ENCODE measurements at places on chromosomes 16 and 17.

GRCh38 chr17:70080541-70081347, 5.7 kb downstream of the KCNJ16 start:
- no peak for DNase-seq

- DNase-seq = no peak
These were observed 43.6 kb upstream of the YPEL2 start for GRCh38 chr17:59287891-59288290.

GRCh38 chr16:54928411-54929089, 2.1 kb upstream of the IRX5 start:
- DNase-seq = no peak

DNA sequence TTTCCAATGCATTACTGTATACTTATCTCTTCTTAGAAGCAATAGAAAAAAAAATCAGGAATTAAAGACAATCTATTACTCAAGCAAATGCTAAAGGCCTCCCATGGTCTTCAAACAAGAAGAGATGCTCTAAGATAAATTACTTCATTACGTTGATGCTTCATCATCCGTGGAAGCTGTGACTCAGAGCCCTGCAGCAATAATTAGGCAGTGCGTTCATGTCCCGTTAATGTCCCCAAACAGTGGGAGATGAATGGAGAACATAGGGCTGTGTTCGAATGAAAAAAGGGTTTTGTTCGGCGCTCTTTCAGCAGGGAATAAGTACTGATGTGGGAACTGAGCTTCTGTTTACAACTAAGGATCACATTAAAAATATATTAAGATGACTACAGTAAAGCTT, 15.9 kb upstream of the PDXDC1 start:
- no peak for DNase-seq

DNA sequence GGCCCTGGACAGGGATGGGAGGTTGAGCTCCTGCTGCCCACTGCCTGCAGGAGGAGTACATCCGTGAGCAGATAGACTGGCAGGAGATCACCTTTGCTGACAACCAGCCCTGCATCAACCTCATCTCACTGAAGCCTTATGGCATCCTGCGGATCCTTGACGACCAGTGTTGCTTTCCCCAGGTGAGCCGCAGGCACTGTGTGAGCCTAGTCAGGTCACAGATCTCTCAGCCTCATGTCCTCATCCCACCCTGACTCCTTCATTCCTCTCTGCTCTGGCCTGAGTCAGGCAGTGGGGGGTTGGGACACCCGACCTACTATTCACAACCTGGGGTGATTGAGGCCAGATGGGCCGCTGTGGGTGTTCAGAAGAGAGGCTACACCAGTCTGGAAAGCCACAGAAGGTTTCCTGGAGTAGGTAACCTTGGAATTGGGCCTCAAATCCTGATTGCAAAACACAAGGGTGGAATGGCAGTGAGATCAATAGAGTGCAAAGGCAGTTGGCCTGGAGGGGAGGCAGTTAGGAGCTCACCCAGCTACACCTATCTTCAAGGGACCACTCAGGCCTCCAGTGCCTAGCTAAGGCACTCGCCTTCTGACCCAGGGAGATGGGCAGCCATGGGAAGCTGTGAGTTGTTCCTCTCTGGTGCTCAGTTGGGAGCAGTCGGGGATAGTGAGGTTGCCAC, 29.7 kb downstream of the MYO15A start:
- DNase-seq = no peak

DNA sequence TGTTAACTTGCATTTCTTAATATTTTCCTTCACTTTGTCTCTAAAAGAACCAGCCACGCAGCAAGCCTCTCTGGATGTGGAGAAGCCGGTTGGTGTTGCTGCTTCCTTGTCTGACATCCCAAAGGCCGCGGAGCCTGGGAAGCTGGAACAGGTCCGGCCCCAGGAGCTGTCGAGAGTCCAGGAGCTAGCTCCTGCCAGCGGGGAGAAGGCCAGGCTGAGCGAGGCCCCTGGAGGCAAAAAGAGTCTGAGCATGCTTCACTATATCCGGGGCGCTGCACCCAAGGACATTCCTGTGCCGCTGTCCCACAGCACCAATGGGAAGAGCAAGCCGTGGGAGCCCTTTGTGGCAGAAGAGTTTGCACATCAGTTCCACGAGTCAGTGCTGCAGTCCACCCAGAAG, 22.8 kb downstream of the GINS2 start:
- no peak for DNase-seq

- DNase-seq = no peak
These were observed 8.4 kb downstream of the CBX4 start for GRCh38 chr17:79830763-79831264.

DNA sequence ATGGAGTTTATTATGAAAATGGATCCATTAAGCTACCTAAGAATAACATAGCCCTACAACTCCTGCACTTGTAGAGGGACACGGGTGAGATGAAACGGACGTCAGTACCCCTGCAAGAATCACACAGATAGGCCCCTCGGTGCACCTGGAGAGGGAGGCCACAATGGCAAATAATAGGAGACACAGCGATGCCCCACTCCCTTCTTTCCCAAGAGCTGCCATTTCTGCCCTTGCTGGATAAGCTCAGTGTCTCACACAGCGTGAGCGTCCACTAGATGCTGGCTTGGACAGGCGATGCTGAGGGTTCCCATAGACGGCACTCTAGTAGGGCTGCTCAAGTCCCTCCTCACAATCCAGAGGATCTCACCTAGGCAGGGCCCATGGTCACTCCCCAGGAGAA, 67.8 kb downstream of the ADCY9 start:
- DNase-seq = no peak

DNA sequence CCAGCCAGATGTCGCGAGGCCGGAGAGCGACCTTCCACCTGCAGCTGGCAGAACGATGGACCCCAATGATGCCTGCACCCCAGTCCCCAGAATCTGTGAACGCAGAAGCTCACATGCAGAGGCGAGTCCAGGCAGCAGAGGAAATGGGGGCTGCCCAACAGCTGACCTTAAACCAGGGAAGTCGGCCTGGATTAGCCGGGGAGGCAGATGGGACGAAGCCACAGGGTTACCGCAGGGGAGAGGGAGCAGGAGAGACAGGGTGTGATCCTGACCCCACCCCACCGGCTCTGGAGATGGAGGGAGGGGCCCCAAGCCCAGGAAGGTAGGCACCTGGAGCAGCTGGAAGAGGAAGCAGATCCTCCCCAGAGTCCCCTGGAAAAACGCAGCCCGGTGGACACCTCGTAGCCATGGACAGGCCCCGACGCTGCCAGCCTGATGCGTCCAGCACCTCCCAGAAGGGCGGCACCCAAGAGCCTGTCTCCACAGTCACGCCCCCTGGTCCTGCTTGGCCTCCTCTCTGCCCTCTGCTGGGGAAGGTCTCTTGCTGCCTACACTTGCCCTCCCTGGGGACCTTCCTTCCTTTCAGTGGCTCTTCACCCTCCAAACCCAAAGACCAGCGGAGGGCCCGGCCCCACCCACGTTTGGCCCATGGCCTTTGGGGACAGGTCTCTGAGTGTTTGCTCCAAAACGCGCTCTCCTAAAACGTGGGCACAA, 37.3 kb downstream of the PIEZO1 start:
- no peak for DNase-seq

DNA sequence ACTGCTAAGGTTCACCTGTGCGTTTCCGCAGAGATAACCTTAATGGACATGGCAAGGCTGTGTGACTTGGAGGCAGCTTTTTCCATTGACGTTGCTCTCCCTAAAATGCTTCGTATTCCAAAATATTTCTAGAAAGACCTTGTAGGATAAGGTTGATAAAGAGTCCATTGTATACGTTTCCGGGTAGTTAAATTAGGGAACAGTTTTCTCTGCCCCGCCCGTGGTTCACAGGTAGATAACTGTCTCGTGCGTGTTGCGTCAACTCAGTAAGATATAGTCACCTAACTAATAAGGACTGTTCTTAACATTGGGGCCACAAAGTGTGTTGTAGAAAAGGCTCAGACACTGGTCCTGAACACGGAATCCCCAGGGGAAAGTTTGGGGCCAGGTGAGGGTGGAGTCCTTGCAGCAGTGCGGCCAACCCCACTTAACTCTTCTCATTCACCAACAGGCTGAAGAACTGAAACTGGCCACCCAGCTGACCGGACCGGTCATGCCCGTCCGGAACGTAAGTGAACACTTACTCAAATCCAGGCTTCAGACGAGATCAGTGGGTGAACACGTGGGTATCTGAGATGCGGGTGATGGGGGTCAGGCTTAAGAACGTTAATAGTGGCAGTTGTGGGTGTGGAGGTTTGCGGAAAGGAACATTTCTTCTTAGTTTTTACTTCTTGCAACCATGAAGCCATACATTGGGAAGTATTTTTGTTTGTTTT, 1.6 kb downstream of the RPL13 start:
- no peak for DNase-seq

- no peak for DNase-seq
These were observed 63.3 kb upstream of the CNTNAP4 start for GRCh38 chr16:76213860-76214259.

DNA sequence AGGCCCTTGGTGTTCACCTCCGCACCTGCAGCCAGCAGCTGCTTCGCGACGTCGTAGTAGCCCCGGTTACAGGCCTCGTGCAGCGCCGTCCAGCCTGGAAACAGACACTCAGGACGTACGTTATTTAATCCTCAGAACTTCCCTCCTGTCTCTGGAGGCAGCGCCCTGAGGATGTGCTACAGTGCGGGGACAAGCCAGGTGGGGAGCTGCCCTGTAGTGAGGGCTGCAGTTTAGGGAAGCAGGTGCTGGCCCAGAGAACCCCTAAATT, 71.0 kb downstream of the ZNF778 start:
- no peak for DNase-seq

DNA sequence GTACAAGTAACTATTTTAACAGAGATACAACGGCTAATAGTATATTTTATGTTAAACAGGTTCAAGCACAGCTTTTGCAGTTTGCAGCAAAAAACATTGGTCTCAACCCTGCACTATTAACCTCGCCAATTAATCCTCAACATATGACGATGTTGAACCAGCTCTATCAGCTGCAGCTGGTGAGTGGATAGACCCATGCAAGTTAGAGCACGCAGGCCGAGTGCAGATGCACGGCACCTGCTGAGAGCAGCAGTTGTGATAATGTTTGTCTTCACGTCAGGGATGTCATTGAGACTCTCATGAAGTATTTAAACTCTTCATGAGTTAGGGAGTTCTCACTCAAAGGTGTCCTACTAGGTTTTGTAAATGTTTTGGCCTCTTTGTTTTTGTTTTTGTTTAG, 45.6 kb downstream of the TMC6 start:
- no peak for DNase-seq

DNA sequence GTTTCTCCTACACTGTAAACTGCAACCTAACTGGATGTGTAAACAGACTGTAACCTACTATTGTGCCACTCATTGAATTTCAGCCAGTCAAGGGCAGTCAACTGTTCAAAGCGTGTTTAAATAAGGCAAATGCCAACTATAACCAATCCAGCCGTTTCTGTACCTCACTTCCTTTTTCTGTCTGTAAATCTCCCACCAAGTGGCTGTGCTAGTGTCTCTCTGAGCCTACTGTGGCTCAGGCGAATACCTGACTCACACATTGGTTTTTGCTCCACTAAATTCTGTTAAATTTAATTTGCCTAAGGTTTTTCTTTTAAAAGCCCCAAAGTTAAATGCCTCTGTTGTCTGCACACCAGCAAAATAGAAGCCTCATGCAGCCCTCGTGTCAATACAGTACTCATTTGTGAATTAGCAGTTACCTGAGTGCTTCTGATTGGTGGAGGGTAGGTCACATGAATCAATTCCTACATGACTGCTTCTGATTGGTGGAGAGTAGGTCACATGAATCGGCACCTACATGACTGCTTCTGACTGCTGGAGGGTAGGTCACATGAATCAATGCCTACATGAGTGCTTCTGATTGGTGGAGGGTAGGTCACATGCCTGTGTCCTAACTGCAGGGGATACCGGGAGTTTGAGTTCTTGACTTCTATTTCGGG, 31.1 kb upstream of the CCR7 start:
- no peak for DNase-seq

DNA sequence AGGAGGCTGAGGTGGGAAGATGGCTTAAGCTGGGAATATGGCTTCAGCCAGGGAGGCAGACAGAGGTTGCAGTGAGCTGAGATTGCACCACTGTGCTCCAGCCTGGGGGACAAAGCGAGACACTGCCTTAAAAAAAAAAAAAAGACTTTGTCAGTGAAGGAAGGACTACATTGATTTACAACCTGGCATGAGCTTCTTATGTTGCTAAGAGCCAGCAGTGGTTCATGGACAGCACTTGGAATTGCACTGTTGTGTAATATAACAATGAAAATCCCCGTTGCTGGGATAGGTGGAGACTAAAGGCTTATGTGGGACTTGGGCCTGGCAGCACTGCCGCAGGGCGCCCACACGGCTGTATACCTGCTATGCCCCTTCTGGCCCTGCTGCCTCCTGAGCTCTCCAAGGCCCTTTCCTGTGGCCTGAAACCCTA, 14.1 kb upstream of the SLC16A5 start:
- no peak for DNase-seq

- DNase-seq = no peak
These were observed 424 bp downstream of the TEKT5 start for GRCh38 chr16:10694306-10694705.

- no peak for DNase-seq
These were observed 28.6 kb upstream of the NDRG4 start for GRCh38 chr16:58471209-58471975.

GRCh38 chr17:29766796-29767327, 144.2 kb upstream of the CORO6 start:
- no peak for DNase-seq

DNA sequence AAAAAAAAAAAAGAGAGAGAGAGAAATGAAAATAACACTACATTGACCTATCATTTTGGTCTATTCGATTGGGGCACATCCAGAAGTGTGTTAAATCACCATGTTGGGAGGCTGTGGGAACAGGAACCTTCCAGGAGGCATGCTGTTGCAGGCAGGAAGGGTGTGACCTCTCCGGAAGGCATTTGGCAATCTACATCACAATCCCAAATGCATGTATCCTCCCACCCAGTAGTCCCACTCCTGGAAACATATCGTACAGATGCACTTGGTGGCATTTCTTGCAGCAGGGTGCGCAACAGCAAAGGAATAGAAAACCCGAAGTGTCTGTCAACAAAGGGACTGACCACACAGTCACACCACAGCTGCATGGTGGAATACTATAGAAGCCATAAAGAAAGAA, 7.9 kb downstream of the PLLP start:
- DNase-seq = no peak
